ENCODE measurements at places on chromosomes 4 and X.

DNA sequence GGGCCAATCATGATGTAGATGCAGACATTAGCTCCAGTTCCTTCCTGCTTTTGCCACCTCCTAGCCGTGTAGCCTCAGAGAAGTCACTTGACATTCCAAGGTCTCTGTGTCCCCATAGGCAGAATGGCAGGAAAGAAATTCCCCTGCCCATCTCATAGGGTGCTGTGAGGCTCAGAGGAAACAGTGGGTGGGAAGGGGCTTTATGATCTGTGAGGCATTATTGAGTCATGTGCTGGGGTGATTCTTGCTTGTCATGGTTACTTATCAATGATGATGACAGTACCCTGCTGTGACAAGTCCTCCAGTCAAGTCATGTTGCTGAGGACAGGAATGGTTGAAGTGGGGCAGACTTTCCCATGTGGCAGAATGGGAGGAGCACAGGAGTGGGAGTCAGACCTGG lies 63.7 kb downstream of the MSX1 start:
- DNase-seq, result no peak

DNA sequence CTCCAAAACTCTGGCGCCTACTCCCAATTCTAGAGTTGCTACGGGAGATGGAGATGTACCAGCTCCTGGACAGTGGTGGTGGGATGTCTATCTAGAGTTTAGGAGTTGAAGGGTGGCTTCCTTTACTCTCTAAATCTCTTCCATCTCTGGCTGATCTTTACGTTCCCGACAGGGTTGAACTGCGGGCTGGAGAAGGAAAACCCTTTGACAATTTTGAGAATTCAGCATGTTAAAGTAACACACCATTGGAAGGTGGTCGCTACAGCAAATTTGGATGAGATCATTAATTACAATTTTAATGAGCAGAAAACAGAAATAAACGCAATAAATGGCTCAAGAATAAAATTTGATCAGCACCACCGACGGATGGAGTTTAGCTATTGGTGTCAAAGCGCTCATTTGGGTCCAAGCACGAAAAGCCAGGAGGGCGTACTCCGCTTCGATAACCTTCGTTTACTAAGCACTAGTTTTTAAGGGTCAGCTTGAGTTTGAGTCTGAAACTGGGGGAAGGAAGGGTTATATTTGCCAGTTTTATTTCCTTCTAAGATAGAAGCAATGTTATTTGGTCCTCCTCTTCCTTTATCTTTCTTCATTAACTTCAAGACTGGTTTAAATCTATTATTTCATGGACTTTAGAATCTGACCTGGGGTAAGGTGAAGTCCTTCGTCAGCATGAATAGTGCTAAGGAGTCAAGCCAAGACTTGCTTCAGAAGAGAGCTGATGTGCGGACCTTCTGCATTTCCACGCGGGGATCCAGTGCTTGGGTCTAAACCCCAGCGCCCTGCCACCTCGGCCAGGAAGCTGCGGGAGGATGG lies 1.5 kb upstream of the NKX6-1 start:
- no peak for DNase-seq

DNA sequence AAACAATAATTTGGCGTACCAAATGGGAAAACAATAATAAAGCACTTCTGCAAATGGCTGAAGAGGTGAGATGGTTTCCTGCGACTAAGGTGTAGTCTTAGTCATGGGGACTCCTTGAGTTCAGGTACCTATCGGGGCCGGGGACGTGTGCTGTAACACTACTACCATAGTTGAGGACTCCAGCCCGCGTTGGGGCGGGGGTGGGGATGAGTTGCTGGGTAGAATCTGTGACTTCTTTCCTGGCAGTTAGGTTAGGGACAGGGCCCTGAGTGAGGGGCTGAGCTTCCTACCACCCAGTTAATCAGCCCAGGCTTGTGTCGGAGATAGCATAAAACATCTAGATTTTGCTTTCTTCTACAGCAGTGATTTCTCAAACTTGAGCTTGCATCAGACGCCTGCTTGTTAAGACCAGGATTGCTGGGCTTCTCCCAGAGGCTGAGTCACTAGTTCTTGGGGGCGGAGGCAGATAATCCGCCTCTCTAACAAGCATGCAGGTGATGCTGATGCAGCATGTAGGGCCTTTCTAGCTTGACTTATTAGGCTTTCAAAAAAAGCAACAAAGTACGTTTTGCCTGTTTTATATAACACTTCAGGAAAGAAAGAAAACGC lies 30.2 kb downstream of the RBBP7 start:
- peak; percentile 61 for DNase-seq

GRCh38 chrX:30713061-30713525 lies 59.9 kb downstream of the GK start:
- DNase-seq, result peak; percentile 56

GRCh38 chrX:83509254-83509801 lies 1.2 kb downstream of the POU3F4 start:
- no peak for DNase-seq

DNA sequence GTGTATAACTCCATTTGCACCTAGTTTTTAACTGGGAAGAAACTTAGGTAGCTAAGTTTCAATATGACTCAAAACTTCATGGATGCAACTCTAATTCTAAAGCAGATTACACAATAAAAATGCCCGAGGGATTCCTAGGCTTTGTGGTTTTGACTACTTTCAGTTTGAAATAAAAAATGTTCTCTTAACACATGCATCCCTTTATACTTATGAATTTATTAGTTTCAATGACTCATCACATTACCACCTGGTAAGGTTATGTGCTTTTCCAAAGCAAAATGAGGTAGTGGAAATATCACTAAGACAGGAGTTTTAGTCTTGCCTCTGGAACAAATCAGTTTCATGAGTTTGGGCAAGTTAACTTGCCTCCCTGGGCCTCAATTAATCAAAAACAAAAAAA lies 125.5 kb downstream of the OPHN1 start:
- DNase-seq, result peak; percentile 62

GRCh38 chrX:19658030-19658429 lies 142.7 kb upstream of the MAP3K15 start:
- DNase-seq, result no peak

GRCh38 chr4:80335554-80336358 lies at the start of gene CFAP299:
CFAP299 (plus strand) TSS chr4:80335730.
- peak; percentile 90 for DNase-seq

DNA sequence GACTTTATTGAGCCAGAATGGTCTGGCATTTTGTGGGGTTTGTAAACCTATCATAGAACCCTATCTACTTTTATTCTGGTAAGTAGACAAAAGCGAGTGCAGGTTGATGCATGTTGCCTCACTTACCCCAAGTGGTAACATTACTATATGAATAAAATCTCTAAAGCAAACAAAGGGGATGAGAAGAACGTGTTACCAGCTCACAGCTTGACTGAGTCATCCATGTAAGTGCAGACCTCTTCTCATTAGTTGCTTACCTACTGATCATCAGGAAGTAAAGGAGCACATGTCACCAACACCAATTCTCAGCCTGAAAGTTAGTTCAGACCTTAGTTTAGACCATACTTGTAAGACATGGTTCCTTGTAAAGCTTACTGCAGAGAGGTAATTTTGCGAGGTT lies 1328.3 kb downstream of the C4orf33 start:
- no peak for DNase-seq

DNA sequence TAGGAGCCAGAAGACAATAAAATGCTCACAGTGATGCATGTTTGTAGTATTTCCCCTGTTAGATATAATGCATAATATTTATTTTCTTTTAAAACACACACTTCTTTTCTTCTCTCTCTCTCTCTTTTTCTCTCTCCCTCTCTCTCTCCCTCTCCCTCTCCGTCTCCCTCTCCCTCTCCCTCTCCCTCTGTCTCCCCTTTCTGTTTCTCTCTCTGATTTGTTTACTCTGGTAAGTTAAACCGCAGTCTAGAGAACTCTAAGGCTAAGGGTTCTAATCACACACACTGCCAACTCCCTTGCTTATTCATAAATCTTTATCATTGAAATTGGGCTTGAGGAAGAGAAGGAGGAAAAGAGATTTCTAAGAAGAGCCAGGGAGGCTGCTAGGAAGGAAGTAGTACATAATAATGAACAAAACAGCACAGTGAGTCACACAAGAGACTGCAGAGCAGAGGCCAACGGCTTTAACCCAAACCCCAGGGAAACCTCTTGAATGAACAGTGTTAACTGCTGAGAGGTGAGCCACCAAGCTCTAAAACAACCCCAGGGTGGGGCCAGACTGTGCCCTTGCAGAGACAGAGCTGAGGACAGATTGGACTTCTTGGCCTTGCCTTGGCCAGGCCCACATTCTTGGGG lies 9.1 kb upstream of the PHOX2B start:
- no peak for DNase-seq

DNA sequence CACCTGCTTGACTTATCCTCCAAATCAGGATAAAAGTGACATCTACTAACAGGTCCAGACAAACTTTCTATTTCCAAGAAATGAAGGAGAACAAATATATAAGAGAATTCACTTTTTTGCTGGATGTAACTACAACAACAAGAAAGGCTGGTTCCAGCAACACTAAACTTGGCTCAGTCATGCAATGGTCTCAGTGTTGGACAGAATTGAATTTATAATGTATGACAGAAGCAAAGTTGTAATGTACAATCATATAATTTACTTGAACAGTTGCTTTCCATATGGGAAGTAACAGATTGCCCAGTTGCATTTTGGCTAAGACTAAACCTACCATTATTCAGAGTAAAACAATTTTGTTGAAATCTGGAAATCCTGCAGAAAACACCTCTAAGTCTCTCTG lies 183.3 kb upstream of the INTU start:
- DNase-seq, result no peak

- no peak for DNase-seq
Observed at GRCh38 chrX:98380556-98380955, 1496.8 kb downstream of the RPA4 start.

- DNase-seq, result no peak
Observed at GRCh38 chr4:151153585-151153984, 54.2 kb downstream of the RPS3A start.

DNA sequence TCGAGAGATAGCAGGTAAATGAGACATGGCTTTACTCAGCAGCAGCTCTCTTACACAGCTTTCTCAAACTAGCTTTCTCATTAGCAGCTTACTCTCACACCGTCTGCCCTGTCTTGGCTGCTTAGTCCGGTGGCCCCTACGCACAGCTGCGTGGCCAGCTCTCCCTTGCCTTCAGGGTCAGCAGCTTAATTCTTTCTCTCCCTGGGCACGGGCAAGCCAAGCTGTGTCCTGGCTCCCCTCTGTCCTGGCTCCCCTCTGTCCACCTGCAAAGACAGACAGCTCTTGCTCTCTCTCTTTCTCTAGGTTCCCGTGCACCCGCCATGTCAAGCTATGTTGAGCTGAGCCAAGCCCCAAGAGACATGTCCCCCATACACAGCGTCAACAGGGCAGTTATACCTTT lies 39.4 kb downstream of the ZNF185 start:
- no peak for DNase-seq

GRCh38 chrX:75337525-75337924 lies 63.6 kb downstream of the UPRT start:
- DNase-seq, result no peak

DNA sequence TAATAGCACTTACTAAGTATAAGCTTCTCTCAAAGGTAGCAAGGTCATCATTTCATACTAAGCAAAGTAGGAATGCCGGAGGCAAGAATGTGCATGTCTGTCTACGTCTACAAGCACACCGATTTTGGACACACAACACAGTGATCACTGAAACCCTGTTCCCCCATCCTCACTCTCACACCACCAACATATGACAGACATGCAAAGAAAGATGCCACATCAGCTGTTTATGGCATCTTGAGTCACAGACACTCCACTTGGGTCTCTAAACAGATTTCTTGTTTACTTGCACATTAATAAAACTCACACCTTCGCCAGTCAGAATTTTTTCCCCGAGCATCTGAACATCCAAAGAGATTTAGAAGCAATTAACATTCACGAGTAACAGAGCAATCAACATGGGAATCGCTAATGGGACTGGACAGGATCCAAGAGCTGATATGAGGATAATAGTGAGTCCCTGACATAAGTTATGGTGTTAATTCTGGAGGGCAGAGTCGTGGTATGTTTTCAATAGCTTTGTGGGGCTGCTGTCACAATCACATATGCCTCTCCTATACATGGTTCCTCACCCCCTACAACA lies 324.1 kb downstream of the DHX15 start:
- no peak for DNase-seq

DNA sequence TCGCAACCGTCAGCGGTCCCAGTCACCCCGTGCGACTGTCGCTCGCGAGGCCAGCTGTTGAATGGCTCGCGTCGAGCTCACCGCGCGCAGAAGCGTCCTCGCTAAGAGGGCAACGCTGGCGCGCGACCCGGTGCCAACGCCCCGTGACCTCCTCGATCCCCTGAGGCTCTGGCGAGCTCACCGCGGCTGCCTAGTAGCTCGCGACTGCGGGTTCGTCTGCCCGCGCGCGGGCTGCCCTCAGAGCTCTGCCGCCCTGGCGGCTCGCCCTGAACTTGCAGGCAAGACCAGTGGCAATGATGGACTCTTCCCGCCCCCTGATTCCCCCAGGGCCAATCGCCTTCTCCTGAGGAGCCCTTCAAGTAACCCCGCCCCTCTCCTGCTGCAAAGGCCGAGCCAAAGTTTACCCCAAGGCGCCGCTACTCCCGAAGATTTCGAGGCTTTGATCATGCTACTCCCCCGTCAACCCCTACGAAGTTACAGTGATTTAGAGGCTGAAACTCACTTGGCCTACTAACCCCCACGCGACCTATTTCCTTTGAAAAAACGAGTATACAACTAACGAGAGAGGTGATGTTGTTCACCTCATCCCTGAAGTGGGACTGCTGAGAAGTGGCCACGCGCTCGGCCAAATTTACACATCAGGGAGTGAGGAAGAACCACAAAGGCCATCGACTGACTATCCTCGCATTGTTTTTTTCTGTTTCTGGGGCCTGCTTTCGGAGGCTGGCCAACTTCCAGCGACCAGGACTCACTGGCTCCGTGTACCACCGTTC lies 37.5 kb downstream of the PGRMC1 start:
- DNase-seq, result peak; percentile 63

DNA sequence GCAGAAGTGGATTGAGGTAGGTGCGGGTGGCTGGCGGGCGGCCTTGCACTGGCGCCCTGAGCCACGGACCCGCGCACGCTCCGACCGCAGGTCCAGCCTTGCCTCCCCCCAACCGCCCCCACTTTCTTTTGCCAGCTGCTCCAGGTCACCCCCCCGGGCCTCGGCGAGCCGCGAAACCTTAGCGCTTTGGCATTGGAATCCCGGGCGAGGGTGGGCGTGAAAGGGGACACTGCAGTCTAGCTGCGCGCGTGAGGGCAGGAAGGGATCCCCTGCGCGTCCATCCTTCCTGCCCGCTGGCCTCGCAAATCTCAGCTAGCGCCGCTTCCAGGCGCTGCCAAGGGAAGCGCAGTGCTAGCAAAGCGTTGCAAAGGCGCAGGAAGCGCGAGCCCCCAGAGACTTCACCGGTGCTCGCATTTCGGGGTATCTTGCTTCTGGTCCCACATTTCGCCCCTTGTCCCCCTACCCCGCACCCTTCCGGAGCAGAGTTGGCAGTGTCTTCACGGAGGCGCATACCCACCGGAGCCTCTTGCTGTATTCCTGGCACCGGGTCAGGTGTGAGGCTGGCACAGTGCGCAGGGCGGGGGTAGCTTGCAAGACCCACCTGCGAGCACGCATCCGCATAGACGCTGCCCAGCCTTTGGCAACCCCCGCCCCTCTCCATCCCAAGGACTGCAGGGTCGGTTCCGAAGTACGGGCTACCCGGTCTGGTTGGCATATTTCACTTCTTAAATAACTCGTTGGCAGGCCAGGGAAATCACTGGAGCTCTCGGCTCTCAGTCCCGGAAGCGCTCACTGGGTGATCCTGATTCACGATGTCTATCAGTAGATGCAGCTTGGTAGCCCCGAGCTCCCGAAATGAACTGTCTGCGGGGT lies 104.4 kb downstream of the UCHL1 start:
- peak; percentile 34 for DNase-seq

GRCh38 chr4:117908306-117909207 lies 125.7 kb upstream of the NDST3 start:
- no peak for DNase-seq

GRCh38 chr4:114603497-114603896 lies 4.9 kb downstream of the UGT8 start:
- no peak for DNase-seq

Measured in fibroblast of skin of back (primary cell).